ENCODE measurements at places on chromosomes 2 and 18. TPM values are rescaled to one million over a fixed set of nuclear protein-coding genes. Genes with fewer than 3 reads are reported as not detected.

GRCh38 chr2:51145761-51146160 is 113.8 kb upstream of the NRXN1 start:
- no peak for DNase-seq
- H3K27me3 ChIP-seq: peaks cover 3% of the 10 kb centered on the region
- H3K36me3 ChIP-seq: no peaks in the 10 kb centered on the region
- no peak overlapping the region for H3K4me3 ChIP-seq

DNA sequence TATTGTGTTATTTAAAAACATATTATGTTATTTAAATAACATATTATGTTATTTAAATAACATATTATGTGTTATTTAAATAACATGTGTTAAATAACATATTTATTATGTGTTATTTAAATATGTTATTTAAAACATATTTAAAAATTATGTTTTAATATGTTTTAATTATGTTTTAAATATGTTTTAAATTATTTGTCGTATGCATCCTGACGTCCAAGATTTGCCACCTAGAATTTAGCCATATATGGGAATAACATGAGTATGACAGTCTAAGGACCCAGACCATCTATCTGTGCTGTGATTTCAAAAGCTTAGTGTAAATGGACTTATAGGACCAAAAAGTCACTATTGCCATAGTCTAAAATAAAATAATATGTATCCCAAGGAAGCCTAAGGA is 484.3 kb upstream of the KLHL29 start:
- DNase-seq: no peak
- no peak overlapping the region for H3K4me3 ChIP-seq
- H3K36me3 ChIP-seq: no peaks in the 10 kb centered on the region
- H3K27ac ChIP-seq: no peak overlapping the region
- H3K27me3 ChIP-seq: no peaks in the 10 kb centered on the region

GRCh38 chr2:109380502-109381326 is 233.1 kb downstream of the SEPTIN10 start:
- H3K27me3 ChIP-seq: peaks cover 16% of the 10 kb centered on the region
- H3K36me3 ChIP-seq: peaks cover 4% of the 10 kb centered on the region
- no peak overlapping the region for H3K27ac ChIP-seq
- peaks cover 42% of the 10 kb centered on the region for H3K4me1 ChIP-seq
- no peak overlapping the region for H3K4me3 ChIP-seq

GRCh38 chr18:12820506-12820905 is 63.5 kb downstream of the PTPN2 start:
- H3K27me3 ChIP-seq: no peaks in the 10 kb centered on the region
- DNase-seq: no peak
- no peaks in the 10 kb centered on the region for H3K4me1 ChIP-seq
- H3K4me3 ChIP-seq: peak overlapping the region; percentile 40
- no peak overlapping the region for H3K27ac ChIP-seq

DNA sequence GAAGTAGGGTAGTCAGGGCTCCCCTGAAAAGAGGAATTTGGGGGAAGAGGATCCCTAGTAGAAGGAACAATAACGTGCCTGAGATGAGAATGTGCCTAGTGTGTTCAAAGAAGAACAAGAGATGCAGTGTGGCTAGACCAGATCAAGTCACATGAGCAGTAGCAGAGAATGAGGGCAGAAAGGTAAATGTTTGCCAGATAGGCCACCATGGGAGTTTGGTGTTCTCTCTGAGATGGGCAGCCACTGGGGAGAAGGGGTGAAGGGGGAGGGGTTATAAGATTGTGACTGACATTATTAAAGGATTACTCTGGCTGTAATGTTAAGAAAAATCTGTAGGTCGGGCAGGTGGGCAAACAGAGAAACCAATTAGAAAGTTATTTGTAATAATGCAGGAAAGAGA is 166.0 kb downstream of the LCLAT1 start:
- no peak overlapping the region for H3K4me3 ChIP-seq
- peaks cover 3% of the 10 kb centered on the region for H3K27me3 ChIP-seq
- DNase-seq: no peak
- no peaks in the 10 kb centered on the region for H3K4me1 ChIP-seq
- no peak overlapping the region for H3K27ac ChIP-seq

DNA sequence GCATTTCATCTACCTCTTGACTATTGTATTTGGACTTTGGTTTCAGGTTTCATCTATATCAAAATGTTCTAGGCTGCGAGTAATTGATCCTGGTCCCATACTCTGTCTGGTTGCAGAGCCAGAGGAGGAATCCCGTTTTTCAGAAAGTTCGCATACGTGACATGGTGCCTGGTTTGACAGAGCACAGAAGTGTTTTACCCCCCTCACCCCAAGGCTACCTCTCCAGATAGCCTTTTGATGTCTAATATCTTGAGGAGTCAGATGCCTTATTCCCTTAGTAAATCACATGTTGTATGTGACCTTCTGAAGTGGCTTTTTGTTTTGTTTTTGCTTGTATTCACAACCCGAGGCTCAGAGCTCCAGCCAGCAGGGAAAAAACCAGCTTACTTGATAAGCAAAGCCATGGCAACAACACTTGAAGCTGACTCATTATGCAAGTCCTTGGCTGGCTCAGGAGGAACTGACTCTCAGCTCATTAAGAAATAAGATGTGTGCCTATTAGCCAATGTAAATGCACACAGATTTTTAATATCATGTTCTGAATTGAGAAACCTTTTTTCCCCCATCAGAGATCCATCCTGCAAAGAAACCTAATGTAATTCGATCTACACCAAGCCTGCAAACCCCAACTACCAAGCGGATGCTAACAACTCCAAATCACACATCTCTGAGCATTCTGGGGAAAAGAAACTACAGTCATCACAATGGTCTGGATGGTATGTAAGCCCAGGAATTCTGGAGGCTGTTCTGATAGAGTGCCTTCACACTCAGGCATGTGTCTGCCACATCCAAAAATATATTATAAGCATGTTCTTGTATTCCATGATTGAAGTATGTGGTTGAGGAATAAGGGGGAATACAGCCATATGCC is 41.4 kb downstream of the OXER1 start:
- H3K27me3 ChIP-seq: no peaks in the 10 kb centered on the region
- no peaks in the 10 kb centered on the region for H3K4me1 ChIP-seq
- H3K36me3 ChIP-seq: peaks cover 29% of the 10 kb centered on the region
- no peak overlapping the region for H3K27ac ChIP-seq

DNA sequence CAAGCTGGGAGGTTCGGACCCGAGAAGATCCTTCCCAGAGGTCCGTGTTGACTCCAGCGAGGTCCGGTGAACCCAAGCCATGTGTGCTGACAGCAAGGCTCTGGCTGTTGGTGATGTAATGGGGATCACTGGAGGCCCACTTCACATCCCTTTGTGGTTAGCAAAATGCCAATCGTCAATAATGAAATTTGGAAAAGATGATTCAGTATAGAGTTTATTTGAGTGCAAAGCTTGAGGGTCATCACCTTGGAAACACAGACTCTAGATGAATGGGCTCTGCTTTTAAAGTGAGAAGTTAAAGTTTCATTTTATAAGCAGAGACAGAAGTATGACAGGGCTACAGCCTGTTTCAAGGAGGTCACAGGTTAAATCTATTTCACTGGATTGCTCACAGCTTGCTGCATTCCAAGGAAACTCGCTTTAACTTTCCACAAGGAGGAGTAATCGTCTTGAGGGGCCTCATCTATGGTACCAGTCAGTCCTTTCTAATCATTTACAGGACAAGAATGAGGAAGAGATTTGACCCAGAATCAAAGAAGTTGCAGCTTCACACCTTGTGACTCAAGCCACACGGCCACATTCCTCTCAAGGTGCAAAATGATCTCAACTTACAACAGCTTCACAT is 140.5 kb downstream of the TPO start:
- DNase-seq: no peak
- no peaks in the 10 kb centered on the region for H3K36me3 ChIP-seq
- H3K4me1 ChIP-seq: no peaks in the 10 kb centered on the region
- no peak overlapping the region for H3K27ac ChIP-seq
- peaks cover 3% of the 10 kb centered on the region for H3K27me3 ChIP-seq
- H3K4me3 ChIP-seq: no peak overlapping the region

- DNase-seq: peak; percentile 9
- H3K4me1 ChIP-seq: peaks cover 17% of the 10 kb centered on the region
- no peaks in the 10 kb centered on the region for H3K27me3 ChIP-seq
- no peak overlapping the region for H3K4me3 ChIP-seq
Measured at GRCh38 chr2:54206596-54206995, 49.4 kb downstream of the TSPYL6 start.

GRCh38 chr18:76484749-76485387 is 10.2 kb downstream of the ZNF516 start:
- no peak overlapping the region for H3K27ac ChIP-seq

DNA sequence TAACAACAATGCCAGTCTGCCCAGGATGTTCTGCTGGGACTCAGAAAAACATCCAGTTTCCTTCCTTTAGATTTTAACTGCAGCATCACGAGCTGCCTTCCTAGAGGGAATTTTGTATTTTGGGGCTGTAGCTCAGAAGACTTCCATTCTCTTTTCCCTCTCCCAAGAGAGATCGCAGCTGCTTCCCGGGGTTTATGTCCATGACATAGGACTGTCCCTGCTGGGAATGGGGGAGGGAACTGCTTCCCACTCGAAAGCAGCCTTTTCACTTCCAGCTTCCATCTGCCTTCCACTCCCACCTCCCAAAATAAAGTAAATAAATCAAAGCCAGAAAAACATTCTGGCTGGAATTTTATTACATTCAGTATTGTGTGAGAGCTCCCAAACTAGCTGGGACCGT is 52.4 kb downstream of the LIMS1 start:
- H3K27me3 ChIP-seq: peaks cover 1% of the 10 kb centered on the region
- H3K4me1 ChIP-seq: peaks cover 67% of the 10 kb centered on the region
- no peaks in the 10 kb centered on the region for H3K36me3 ChIP-seq

DNA sequence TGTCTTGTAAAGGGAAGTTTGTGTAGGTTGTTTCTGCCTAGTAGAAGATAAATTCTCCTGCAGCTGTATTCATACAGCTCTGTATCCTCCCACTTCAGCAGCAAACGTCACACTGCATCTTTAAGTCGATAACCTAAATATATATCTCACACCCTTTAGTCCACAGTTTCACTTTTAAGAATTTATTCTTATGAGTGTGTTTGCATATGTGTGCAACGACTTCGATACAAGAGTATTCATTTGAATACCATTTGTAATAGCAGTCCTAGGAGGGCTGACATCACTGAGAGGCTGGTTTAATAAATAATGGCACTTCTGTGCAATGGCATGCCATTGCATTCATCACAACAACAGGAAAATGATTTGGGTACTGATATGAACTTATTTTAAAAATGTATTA is 63.8 kb upstream of the MSH6 start:
- H3K36me3 ChIP-seq: peaks cover 4% of the 10 kb centered on the region
- no peak overlapping the region for H3K4me3 ChIP-seq
- H3K27me3 ChIP-seq: peaks cover 3% of the 10 kb centered on the region
- DNase-seq: no peak
- peaks cover 2% of the 10 kb centered on the region for H3K4me1 ChIP-seq
- no peak overlapping the region for H3K27ac ChIP-seq

DNA sequence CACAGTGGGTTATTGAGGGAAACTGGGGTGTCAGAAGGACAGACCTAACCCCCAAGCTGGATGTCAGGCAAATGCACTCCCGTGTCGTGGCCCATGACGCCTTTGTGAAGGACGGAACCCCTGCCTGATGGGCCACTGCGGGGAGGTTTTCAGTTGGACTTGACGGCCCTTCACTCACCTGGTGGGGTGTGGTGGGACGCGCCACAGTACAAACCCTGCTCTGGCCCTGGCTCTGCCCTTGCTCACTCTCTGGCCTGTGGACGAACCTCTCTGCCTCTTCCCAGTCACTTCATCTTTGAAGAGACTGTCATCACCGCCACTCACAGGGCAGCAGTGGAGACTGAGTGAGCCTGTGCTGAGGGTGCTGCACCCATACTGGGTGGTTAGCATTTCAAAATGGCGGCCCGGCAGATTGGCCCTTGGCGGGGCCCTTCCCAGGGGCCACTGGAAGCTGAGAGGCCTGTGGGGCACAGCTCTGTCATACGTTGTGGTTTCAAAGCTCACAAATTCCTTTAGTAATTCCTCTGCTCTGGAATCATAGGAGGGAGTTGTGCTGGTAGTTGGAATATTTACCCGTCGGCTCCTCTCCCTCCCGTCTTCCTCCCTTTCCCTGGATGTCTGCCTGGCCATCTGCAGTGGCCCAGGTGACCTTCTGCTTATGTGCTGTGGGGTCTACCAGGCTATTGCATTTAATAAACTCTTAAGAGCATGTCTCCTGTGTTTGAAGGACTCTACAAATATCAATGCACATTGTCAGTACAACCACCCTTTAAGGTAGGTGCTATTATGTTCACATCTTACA is 200.6 kb downstream of the CTIF start:
- H3K4me1 ChIP-seq: peaks cover 27% of the 10 kb centered on the region
- H3K27ac ChIP-seq: no peak overlapping the region
- no peak overlapping the region for H3K4me3 ChIP-seq
- H3K27me3 ChIP-seq: peaks cover 4% of the 10 kb centered on the region
- H3K36me3 ChIP-seq: peaks cover 9% of the 10 kb centered on the region

- no peak overlapping the region for H3K4me3 ChIP-seq
- no peaks in the 10 kb centered on the region for H3K27me3 ChIP-seq
- H3K27ac ChIP-seq: no peak overlapping the region
Measured at GRCh38 chr2:40488927-40489677, 37.2 kb upstream of the SLC8A1 start.

DNA sequence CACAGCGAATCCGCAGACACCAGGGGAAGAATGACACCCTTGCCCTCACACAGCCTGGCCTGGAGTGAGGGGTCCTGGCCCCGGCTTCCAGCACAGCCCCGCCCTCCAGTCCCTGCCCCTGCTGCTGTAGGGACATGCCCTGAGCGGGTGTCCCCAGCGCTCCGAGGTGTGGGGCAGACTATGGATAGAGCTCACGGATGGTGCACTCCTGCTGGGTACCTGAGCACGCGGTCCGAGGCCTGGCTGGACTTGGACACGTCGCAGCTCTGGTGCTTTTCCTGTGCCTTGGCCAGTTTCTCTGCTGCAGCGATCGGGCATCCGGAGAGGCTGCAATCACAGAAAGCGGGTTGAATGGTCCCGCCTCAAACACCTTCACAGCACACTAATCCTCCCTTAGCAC is 165.7 kb upstream of the PXDN start:
- H3K27me3 ChIP-seq: peaks cover 5% of the 10 kb centered on the region
- H3K27ac ChIP-seq: no peak overlapping the region
- no peak overlapping the region for H3K4me3 ChIP-seq

- H3K36me3 ChIP-seq: peaks cover 44% of the 10 kb centered on the region
- H3K4me3 ChIP-seq: no peak overlapping the region
- H3K27me3 ChIP-seq: peaks cover 3% of the 10 kb centered on the region
- DNase-seq: no peak
- H3K27ac ChIP-seq: no peak overlapping the region
Measured at GRCh38 chr18:6871566-6871965, 142.1 kb downstream of the ARHGAP28 start.

GRCh38 chr2:112679484-112679883 is 33.7 kb downstream of the SLC20A1 start:
- no peak overlapping the region for H3K4me3 ChIP-seq
- H3K27ac ChIP-seq: no peak overlapping the region
- H3K27me3 ChIP-seq: peaks cover 9% of the 10 kb centered on the region
- no peak for DNase-seq

Gene NFATC1
- 40.6 TPM for total RNA-seq

Gene SCG2
- total RNA-seq: 0.23 TPM

Gene INO80B
- total RNA-seq: 22.1 TPM

Gene TMEFF2
- 0.10 TPM for total RNA-seq

Gene MERTK
- 12.3 TPM for total RNA-seq

Gene SNORC
- 5.6 TPM for total RNA-seq

Gene TTN
- 3.8 TPM for total RNA-seq

Gene UGT1A7
- not detected for total RNA-seq

Gene TMEM247
- not detected for total RNA-seq

Gene SLC5A7
- total RNA-seq: not detected

Gene COBLL1
- total RNA-seq: 46.6 TPM

Measured in endothelial cell (in vitro differentiated cells).